ENCODE measurements at places on chromosomes 6 and 20.
A peak's percentile ranks its signal among the peaks of the same experiment; 100 is the strongest.

DNA sequence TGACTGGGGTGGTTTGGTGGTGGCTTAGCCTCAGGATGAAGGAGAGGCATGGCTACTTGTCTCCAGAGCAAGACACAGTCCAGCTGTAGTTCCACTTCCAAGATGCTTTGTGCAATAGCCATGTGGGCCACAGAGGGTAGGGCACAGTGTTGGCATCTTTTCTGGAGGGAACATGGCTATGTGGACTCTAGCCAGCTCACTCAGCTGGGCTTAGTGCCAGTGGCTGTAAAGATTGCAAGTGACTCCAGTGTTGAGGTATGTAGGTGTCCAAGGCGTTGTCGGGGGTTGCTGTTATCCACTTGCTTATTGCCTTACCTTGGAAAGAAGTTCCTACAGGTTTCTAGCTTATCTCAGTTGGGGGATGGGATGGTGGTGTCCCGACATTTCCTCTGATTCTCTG, 233.4 kb downstream of the CD109 start:
- DNase-seq = no peak

DNA sequence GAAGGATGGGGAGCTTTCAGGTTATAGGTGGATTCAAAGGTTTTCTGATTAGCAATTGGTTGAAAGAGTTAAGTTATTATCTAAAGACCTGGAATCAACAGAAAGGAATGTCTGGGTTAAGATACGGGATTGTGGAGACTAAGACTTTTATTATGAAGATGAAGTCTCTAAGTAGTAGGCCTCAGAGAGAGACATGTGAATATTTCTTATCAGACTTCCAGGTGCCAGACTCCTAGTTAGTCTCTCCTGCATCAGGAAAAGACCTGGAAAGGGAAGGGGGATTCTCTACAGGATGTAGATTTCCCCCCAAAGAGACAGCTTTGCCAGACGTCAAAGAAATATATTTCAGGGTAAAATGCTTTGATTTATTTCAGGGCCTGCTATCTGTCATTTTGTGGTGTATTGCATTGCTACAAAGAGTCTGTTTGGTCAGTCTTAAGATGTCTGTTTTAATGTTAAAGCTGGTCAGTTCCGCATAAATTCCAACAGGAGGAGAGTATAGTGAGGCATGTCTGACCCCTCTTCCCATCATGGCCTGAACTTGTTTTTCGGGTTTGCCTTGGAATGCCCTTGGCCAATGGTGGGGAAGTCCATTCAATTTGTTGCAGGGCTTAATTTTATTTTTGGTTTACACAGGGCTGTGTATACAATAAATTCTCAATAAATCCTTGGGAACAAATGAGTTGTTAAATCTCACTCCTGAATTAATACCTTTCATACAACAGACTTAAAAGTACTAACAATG, 103.4 kb upstream of the RALGAPA2 start:
- DNase-seq = no peak

GRCh38 chr6:96659084-96659845, 96.3 kb downstream of the FHL5 start:
- no peak for DNase-seq

DNA sequence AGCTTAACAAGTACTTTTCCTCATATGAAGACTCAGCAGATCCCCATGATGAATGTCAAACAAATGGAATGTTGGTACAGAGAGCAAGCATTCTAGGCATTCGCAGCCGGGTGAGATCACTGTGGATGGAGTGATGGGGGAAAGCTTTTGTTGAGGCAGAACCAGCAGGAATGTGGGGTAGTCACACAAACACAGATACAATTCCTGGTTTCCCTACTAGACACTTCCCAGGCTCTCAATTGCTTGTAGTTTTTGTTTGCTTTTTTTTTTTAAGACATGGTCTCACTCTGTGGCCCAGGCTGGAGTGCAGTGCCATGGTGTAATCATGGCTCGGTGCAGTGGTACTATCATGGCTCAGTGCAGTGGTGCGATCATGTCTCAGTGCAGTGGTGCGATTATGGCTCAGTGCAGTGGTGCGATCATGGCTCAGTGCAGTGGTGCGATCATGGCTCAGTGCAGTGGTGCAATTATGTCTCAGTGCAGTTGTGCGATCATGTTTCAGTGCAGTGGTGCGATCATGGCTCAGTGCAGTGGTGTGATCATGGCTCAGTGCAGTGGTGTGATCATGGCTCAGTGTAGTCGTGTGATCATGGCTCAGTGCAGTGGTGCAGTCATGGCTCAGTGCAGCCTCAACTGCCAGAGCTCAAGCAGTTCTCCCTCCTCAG, 15.4 kb upstream of the IER3 start:
- DNase-seq = no peak

DNA sequence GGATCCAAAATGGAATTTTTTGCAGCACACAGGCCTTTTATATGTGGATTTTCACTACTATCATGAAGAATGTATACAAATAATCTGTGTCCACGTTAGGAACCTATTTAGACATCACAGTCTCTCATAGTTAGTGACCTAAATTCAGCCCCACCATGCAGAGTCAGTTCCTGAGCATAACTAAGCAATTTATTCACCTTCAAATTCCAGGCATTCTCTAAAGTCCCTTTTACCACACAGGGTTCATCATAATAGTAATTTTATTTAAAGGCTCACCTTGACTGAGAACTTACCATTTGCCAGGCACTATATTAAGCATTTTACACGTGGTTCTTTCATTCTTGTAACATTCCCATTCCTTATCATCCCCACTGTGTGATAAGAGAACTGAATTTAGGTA, 353.8 kb downstream of the ARHGAP18 start:
- no peak for DNase-seq

- DNase-seq = no peak
Observed at GRCh38 chr6:7467007-7467897, 74.2 kb upstream of the DSP start.

GRCh38 chr6:168286116-168286515, 33.5 kb downstream of the DACT2 start:
- no peak for DNase-seq

DNA sequence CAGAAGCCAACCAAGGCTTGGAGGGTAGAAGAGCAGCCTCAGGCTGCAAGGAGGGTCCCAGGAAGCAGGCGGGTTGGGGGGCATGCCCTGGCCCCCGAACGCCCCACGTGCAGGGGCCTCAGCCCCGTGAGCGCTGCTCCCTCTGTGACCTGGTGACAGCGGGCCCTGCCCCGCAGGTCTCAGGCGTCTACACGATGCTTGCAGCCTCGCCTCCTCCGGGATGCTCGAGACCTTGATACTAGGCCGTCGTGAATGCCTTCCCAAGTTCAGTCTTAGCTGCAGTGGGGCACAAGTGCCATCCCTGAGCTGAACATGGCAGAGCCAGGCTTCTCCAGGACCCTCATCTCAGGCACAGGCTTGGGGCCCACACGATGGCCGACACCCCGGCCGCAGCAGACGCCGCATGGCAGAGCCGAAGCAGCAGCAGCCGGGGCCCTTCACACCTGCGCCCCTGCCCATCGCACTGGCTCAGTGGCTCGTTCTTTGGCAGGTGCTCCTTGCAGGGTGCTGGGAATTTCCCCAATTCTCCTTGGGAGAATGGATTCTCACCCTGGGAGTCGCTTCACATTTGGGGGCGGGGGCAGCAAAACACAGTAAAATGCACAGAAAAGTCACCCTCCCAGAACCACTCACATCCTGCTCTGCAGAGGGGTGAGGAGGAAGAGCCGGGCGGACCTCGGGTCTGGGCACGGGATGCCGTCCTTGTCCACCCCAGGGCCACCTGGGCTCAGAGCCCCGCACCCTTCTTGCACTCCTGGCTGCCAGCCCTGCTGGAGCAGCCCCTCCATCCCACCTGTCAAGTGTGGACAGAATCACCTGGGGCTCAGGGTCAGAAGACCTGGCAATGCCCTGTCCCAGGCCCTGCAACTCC, 161.8 kb downstream of the DLL1 start:
- DNase-seq = no peak

DNA sequence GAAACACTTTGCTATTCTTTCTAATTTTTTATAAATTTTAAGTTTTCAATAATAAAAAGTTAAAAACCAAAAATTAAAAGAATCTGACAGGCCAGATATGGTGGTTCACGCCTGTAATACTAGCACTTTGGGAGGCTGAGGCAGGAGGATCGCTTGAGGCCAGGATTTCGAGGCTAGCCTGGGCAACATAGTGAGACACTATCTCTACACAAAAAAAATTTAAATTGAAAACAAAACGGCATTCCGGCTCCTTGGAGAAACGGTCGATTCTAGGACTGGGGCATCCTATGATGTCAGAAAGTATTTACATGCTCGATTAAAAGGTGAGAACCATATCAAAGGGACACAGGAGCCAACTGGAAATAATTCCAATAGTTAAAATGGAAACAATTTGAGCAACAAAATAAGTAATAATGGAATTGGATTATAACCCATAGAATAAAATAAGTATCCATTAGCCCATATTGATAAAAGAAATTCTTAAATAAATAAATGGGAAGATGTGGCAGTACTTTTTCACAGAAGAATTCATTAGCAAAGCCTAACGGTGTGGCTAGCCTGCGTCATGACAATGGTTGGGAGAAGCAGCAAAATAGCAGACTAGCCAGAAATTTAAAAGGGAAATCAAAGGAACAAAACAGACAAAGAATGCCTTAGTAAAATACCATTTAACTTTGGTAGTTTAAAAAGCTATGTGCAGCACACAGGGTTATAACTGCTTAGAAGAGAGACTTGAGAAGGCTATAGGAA, 21.3 kb downstream of the HLA-E start:
- no peak for DNase-seq

GRCh38 chr20:9996944-9997343, 37.8 kb upstream of the ANKEF1 start:
- no peak for DNase-seq

DNA sequence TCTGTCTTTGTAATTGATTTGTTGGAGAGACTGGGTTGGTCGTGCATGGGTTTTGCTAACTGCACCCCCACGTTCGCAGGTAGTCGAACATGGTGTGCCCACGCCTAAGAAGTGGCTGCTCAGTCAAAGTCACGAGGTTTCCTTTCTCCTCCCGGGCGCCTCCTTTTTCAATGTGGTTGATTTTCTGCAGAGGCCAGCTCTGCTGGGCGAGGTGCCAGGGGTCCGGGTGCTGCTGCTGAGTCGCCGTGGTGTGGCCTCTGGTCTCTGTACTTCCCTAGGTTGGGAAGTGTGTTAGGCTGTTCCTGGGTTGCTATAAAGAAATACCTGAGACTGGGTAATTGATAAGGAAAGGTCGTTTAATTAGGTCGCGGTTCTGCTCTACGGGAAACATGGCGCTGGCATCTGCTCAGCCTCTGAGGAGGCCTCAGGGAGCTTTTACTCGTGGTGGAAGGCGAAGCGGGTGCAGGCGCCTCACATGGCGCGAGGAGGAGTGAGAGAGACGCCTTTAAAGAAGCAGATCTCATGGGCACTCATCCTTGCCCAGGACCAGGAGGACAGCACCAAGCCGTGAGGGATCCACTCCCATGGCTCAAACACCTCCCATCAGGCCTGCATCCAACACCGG, 14.1 kb downstream of the OSBPL2 start:
- no peak for DNase-seq

GRCh38 chr20:53216856-53217576, 244.9 kb downstream of the TSHZ2 start:
- DNase-seq = peak; percentile 67

DNA sequence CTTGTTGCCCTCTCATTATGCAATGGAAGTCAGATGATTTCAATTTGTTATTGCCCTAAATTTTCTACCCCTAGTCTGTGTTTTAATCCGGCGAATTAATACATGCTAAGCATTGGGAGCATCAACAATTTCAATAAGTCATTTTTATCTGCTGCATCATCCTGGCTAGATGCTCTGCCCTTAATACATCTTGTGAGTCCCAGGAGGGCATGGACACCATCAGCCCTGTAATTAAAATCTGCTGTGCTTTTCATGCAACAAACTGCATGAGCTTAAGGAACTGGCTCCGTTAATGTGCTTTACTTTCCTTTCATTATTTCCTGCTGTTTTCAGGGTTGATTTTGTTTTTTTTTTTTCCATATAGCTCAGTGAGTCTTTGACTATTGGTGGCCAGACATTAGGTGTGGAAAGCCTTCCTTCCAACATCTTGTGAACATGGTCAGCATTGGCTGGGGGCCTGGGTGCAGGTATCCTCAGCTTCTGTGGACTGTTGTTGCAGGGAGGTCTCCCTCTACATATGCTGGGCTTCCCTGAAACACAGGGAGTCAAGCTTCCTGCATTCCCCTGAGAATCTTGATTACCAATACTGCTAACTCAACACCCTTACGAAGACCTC, 8.5 kb upstream of the PBOV1 start:
- DNase-seq = no peak

- no peak for DNase-seq
Observed at GRCh38 chr6:4645713-4646360, 130.4 kb upstream of the CDYL start.

DNA sequence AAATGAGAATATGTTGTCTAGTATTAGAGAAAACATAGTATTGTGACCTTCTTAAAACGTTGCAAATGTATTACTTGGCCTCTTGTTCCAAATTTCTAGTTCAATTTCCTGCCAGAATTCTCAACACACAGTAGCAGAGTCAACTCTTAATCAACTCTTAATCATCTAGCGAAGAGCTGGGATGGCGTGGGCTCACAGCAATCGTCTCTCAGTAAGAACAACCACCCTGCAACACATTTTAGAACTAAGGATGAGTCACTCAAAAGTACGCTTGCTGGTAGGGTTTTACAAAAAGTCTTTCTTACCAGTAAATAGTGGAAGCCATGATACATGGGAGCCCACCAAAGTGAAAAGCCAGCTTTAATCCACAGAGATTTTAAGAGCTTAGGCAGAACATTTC, 24.6 kb downstream of the GPR6 start:
- DNase-seq = no peak

DNA sequence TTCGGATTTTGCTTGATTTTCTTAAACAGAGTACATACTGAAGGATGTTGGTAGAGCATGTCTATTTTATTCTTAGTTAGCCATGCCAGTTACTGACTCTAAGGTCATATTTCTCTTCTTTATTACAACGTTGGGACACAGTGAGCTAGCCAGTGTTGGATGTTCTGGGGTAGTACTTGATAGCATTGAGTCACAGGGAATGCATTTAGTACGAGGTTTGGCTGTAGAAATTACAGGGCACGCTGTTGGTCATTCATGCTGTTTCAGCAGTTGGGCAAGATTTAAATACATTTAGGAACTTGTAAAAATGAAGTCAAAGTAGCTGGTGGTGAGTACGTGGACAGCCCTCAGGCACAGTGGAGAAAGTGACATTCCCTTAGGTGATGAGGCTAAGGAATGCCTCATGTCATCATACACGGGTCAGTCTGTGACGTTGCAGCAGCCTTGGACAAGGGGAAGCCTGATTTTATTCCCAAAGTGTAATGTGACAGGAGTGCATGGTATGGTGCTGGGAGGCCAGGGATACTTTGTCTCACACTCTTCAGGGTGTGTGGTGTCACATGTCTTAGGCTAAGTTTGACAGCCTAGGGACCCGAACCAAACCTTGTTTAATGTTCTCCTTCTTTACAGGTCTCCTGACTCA, 57.7 kb upstream of the SLC22A1 start:
- no peak for DNase-seq

Measured in CD4-positive, alpha-beta T cell treated with Interleukin-4 for 1 hour (primary cell).